ENCODE measurements at places on chromosomes 1 and 21.

- DNase-seq = no peak
These were observed 608 bp downstream of the SNRNP40 start for GRCh38 chr1:31295874-31296485.

GRCh38 chr1:156692925-156693847 lies 12.2 kb downstream of the CRABP2 start:
- no peak for DNase-seq

- DNase-seq = no peak
These were observed 46.5 kb downstream of the PSMG1 start for GRCh38 chr21:39136711-39137110.

- DNase-seq = no peak
These were observed 8.3 kb upstream of the WNT3A start for GRCh38 chr1:227998374-227999055.

- DNase-seq = no peak
These were observed 245.0 kb downstream of the FGGY start for GRCh38 chr1:59541891-59542290.

GRCh38 chr1:10105484-10105883 lies 72.7 kb downstream of the UBE4B start:
- no peak for DNase-seq

DNA sequence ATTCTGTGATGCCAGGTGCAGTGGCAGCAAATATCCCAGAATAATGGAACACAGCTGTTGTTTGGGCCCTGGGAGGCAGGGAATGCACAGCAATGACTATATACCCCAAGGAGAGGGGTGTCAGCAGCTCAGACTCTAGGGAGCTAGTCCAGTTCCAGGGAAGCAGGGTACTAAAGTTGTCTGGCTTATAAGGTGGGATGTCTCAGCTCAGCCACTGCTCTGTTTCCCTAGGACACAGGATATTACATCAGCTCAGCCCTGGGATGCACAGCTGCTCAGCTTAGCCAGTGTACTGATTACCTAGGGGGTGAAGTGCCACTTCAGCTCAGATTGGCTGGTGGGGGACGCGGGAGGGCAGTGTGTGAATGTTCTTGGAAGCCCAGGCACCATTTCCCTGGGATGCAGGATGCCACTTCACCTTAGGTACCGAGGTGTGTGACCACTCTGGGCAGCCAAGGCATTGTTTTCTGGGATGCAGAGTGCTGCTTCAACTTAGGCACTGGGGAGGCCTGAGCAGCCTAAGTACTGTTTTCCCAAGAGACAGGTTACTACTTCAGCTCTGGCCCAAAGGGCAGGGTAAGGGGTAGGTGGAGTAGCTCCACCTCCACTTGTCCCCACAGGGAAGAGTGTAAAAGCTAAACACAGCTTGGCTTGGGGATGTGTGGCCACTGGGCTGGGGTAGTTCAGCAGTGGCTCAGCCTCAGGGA lies 59.4 kb downstream of the DIPK1A start:
- DNase-seq = no peak

- no peak for DNase-seq
These were observed 1.8 kb upstream of the RPS6KC1 start for GRCh38 chr1:213049232-213049631.

- DNase-seq = no peak
These were observed 67.6 kb downstream of the SEC16B start for GRCh38 chr1:177902266-177902665.

GRCh38 chr1:205229916-205230700 lies 2.4 kb downstream of the TMCC2 start:
- no peak for DNase-seq

- peak; percentile 64 for DNase-seq
These were observed 188.5 kb downstream of the TGFBR3 start for GRCh38 chr1:91697416-91697815.

DNA sequence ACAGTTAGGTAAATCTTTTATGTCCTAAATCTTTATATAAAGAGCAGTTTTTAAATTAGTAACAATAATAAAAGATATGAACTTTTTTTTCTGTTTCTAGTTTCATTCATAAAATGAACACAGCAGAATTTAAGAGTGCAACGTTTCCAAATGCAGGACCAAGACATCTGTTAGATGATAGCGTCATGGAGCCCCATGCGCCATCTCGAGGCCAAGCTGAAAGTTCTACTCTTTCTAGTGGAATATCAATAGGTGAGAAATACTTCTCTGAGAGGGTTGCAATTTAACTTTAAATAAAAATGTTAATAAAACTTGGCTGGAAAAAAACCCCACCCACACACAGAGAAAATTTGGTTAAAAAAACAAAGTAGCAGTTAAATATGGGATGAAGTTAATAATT lies 15.0 kb upstream of the ANGPTL1 start:
- DNase-seq = no peak

DNA sequence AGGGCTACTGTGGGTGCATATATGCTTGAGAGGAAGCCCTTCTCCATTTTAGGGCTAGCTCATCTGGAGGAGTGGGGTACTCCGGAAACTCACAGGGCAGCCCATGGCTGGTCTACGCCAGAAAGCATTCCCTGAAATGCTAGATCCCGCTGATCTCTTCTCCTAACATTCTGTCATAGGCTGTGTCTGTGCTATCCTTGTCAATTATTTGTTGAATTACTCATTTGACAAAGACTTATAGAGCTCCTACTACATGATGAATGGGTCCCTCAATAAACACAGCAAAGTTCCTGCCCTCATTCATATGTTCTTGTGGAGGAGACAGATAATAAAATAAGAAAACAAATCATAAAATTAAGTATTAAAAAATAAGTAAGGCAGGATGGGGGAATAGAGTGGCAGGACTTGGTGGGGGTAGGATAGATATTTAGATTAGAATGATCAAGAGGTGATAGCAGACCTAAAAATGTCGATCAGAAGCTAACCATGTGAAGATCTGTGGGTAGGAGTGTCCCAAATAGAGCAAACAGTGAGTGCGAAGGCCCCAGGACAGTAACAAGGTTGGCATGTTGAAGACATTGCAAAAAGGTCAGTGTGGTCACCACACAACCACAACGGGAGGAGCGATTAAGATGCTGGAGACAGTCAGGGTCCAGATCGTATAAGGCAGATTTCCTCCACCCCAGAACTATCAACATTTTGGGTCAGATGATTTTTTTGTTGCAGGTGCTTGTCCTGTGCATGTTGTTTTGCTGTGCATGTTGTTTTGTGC lies 13.2 kb downstream of the NGF start:
- DNase-seq = no peak

- no peak for DNase-seq
These were observed 104.1 kb downstream of the SLC25A24 start for GRCh38 chr1:108096089-108096488.

DNA sequence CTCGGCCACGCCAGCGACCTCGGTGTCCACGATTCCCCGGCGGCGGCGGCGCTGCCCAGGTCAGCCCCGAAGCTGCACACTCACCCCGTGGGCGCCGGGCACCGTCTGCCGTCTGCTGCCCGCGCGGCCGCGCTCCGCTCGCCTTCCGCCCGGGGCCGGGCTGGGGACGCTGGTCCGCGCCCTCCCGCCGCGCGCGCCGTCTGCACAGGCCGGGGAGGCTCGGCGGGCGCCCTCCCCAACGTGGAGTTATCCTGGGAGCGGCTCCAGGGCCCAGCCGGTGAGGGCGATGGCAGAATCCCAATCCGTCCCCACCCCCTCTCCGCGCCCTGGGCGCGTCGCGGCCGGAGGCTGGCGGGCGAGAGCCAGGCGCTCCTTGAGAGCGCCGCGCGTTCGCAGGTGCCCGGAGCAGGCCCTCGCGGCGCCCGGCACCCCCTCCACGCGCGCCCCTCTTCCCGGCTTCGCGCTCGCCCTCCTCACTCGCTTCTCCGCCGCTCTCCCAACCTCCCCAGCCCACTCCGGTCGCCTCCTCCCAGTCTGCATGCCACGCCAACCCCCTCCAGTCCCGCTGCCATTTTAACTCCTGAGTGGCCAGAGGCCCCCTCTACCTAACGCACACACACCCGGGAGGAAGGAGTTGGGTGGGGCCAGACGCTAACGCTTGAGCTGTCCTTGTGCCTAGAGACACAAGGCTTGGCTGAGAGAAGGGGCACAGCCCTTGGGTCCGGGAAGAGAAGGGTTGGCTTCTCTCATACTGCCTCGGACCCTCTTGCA lies at the start of gene LRRN2:
Gene LRRN2, minus strand, starts transcription at position 503 of the 771 bp plus-strand sequence. CDS start 65,746 bp downstream, outside the sequence.
- no peak for DNase-seq

DNA sequence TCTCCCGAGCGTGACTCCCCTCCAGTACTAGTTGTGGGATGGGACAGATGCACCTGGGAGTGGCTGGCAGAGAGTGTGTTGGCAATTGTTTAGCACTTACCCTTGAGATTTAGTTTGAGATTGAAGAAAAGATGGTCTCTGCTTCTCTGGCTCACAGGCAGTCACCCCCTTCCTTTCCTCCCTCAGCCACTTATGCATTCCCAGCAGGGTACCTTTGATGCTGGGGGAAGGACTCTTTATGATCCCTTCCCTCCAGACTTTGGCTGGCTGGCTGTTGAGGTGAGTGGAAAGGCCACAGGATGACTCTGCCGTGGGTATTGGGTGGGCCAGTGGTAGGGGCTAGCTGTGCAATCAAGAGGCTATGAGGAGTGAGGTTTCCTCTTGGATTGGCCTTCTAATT lies 236.8 kb downstream of the CAMTA1 start:
- DNase-seq = no peak

DNA sequence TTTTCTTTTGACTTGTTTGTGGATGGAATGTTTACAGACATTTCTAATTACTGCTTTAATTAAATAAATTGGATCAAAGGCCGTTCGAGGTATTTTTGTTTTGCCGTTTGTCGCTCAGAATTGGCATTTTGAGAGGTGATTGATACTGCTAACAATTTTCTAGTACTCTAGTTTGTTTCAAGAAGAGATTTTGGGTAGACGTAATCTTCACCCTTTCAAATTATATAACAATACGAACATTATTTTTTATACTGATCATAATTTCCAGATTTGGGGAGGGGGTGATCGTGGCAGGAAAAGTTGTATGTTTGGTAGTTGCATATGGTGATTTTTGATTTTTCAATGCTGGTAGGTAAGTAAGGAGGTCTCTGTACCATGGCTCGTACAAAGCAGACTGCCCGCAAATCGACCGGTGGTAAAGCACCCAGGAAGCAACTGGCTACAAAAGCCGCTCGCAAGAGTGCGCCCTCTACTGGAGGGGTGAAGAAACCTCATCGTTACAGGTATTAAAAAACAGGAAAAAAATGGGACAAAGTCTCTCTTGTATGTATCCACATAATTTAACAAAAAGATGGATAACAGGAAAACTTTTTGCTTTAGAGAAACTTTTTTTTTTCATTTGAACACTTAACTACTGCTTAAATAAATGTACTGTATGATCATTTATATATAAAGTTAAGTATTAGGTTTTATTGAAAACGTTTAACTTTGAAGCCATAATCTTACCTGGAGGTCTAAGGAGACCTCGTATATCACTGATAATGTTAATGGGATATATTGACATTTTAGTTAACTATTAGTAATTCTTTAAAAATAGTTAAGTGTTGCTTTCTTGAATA lies 1.7 kb downstream of the H3-3A start:
- DNase-seq = peak; percentile 28

GRCh38 chr1:241702442-241703373 lies 50.6 kb downstream of the WDR64 start:
- no peak for DNase-seq

GRCh38 chr1:181314959-181315358 lies 168.4 kb upstream of the CACNA1E start:
- no peak for DNase-seq

DNA sequence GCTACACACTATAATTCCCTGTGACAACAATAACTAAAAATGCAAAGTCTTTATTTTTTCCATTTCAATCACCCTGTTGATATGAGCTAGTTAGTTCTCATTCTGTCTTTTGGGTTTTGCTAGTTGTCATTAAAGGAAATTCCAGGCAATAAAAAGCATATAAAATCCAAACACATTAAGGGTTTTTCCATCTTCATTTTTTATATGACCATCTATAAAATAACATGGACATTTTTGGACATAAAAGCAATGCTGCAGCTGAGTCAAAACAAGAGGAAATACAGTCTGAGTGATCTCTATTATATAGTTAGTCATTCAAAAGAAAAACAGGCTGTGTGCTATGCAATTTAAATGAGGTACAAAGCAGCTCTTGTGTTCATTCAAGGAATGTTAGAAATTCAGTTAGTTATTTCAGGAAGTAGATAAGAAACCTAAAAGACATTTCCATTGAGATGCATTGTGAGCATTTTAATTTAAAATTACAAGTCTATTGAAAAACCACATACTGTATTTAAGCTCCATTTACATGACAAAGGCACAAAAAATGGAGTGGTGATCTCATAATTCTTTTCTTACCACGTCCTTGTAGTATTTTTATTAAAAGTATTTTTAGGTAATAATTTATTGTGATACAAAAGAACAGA lies 67.3 kb upstream of the BCL10 start:
- DNase-seq = no peak

- DNase-seq = no peak
These were observed 146.8 kb downstream of the PTPRU start for GRCh38 chr1:29382851-29383745.

GRCh38 chr1:205990226-205990625 lies 13.0 kb downstream of the RAB7B start:
- DNase-seq = no peak

DNA sequence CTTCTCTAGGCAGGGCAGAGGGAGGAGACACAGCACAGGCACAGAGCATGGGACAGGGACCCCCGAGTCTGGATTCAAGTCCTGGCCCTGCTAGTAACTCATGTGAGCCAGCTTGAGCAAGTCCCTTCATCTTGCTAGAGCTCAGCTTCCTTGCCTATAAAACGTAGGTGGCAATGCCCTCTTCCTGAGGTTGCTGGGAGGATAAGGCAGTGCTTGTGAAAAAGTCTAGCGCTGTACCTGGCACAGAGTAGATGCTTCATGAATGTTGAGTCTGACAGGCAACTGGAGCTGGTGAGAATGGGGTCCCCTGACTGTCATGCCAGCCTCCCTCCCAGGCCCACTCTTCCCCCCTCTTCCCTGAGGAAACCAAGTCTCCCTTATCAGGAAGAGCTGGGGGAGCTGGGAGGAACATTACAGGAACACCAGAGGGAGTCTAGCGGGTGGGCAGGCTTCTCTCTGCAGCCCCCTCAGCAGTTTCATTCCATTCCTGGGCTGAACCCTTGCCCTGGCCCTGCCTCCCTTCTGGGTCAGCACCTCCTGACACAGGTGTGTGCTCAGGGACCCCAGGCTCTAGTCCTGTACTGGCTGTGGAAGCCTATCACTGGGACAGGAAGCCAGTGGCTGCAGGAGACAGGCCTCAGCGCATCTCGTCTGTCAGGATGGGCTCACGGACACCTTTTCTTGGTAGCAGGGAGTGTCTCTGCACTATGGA lies 9.9 kb downstream of the CHRNB2 start:
- no peak for DNase-seq

DNA sequence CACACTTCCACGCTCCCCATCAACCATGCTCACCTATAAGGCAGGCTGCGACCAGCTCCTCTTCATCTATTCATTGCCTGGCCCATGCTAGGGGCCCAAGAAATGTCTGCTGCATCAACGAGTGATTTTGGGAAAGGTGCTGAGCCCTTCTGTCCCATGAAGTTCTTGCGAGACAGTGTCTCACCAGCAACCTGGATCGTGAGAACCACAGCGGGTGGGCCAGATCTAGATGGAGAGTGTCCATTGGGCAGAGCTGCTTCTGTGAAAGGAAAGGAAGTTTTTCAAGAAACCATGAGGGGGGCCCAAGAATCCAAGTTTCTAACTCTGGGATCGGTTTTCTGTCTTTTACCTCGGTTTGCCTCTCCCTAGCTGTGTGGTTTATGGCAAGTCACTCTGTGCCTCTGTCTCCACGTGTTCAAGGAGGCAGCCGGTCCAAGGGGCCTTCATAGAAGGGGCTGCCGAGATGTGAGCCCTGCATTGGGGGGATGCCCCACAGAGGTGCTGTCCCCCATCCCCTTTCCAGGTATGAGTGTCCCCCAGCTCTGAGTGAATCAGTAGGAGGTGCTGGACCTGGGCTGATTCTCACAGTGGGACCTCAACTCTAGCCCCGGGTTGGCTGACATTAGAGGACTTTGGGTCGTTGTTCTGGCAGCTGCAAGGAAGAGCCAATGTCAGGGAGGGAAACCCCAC lies 8.3 kb upstream of the PADI1 start:
- DNase-seq = no peak
